ENCODE measurements at places on chromosomes 16 and 17.

GRCh38 chr17:22512506-22512905, 820.2 kb downstream of the KCNJ18 start:
- DNase-seq: no peak

GRCh38 chr17:21373036-21373435, 3.1 kb upstream of the KCNJ12 start:
- no peak for DNase-seq

DNA sequence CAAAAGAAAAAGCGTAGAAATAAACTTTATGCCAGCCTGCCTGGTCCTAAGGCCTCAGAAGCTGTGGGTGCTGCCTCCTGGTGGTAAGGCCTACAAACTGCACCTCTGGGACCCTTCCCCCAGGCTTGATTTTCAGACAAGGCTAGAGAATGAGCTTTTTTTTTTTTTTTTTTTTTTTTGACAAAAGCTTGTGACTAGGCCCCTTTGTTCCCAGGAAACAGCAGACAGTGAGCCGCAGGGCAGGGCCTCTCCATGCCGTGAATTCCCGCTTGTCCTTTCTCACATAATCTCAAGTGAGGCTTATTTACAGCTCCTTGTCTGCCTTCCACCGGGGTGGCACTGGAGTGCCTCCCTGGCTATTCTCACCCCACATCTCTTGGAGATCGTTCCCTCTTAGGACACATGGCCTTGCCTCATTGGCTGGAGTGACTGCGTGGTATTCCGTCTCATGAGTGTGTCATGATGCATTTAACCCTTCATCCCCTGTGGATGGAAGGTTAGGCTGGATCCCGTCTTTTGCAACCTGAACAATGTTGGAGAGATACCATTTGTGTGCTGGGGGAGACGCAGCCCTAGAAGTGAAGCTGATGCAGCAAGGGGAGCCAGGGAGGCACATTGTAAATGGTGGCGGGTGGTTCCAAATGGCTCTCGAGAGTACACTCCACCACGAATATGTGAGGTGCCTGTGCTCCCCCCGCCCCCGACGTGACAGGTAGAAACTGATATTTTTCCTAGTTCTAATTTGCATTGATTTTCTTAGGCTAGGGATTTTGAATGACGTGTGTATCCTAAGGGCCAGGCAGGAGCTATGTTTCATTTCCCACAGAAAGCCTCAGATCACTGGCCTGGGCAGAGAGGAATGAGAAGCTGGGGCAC, 49.6 kb downstream of the USP22 start:
- DNase-seq: peak; percentile 21

DNA sequence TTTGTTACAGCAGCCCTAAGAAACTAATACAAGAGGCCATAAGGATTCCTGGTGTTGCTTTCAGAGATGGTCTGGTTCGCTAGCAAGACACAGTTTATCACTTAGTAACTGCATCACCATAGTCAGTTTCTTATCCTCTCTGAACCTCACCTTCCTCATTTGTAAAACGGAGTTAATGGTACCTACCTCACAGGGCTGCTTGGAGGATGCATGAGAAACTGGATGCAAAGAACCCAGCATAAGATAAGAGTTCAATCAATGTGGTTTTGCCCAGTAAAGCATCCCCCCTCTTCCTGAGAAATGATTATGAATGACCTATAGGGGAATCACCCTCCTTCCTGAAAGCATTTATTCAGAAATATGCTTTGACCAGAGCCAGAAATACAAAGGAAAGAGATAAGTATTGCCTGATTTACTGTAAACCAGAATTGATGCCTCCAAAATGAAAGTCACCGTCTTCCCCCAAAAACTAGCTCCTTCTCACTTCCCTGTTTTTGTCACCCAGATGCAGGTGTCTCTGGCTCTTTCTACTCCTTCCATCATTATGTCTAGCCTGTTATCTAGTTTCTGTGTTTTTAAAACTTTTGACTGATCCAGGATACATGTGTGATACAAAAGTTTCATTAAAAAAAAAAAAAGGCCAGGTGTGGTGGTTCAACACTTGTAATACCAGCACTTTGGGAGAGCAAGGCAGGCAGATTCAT, 2.8 kb upstream of the TEFM start:
- DNase-seq: no peak

DNA sequence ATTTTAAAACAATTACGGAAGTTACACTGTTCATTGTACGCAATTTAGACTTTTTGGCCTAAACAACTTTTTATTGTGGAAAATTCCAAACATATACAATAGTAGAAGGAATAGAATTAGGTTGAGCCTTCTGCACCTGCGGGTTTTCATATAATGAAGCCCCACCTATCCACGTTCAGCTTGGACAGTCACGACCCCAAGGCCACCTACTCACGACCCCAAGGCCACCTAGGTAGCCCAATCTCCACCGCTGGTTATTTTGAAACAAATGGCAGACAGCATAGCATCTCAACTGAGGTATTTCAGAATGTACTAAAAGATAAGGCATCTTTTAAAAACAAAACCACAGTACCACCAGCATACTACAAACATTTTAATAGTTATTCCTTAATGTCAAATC, 631 bp downstream of the NLRC5 start:
- DNase-seq: no peak

DNA sequence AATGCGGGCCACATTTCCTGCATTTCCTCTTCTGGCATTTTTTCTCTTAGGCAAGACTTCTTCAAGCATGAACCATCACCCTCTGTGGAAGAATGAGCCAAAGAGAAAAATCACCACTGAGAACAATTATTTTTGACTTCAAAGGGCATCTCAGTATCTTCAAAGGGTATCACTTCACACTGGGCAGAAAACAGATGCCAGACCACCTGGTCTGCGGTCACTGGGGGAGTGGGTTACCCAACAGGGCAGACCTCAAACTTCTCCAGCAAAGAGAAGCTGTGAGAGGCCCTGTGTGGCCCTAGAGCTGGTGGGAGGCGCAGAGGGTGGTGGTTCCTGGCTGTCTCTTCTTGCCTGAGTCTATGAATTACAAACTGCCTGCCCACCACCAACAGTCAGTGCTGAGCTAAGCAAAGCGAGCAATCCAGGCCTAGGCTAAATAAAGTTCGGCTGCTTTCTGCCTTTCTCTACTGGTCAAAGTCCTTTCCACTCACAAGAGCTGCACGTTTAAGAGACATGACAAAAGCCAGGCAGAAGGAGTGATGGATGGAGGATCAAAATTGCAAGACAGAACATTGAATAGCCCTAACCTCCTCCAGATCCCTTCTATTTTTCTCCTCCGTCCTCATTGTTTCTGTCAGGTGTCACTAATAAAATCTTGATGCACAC, 602.7 kb upstream of the CDH5 start:
- no peak for DNase-seq

- DNase-seq: no peak
These were observed 2.2 kb downstream of the PLCD3 start for GRCh38 chr17:45129940-45130680.

DNA sequence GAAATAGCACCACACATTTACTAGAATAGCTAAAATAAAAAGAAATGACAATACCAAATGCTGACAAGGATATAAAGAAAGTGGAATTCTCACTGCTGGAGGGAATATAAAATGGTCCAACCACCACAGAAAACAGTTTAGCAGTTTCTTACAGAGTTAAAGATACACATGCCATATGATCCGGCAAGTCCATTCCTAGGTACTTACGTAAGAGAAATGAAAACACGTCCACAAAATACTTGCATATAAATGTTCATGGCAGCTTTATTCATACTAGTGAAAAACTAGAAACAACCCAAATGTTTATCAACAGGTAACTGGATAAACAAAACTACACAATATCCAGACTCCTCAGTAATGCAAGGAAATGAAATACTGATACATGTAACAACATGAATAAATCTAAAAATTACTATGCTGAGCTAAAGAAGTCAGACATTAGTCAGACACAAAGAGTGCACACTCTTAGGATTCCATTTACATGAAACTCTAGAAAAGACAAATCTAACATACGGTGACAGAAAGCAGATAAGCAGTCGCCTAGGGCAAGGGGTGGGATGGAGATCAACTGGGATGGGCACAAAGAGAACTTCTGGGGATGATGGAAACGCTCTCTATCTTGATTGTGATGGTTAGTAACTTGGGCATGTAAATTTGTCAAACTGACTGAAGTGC, 76.4 kb downstream of the SMG6 start:
- DNase-seq: no peak

DNA sequence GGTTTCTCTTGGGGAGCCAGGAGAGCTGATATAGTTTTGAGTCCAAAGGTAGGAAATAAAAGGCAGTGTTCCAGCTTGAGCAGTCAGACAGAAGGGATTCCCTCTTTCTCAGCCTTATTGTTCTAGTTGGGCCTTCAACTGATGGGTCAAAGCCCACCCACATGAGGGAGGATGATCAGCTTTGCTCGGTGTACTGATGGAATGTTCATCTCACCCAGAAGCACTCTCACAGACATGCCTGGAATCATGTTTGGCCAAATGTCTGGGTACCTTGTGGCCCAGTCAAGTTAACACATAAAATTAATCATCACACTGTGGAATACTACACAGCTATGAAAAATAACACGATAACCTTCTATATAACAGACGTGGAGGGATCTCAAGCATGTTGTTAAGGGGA, 23.1 kb upstream of the KCNG4 start:
- DNase-seq: no peak

DNA sequence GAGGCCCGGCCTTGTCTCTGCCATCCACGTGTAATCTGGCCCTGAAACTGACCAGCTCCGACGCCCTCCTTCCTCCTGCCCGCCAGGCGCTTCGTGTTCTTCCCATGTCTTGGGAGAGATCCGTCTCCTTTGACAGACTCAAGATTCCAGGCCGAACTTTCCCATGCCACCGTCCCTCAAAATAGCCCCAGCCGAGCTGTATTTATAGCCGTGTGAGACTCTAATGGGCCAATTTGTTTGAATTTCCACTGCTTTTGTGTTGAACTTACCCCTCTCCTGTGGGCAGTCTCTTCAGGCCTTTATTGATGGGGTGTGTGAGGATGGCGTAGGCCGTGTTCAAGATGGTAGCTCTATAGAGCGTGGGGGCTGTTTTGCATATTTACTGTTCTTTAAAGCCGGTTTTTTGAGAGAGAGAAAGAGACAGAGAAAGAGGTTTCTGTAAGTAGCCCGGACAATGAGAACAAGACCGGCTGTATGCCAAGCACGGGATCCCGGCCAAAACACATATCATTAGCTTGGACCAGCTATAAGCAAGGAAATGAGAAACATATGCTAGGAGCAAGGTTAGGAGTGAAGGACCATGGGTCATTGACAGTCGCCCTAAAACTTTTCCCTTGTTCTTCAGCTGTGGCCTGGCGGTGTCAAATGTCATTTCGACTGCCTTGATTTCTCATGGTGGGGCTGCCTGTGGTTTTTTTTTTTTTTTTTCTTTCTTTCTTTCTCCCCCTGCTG, 124.5 kb upstream of the ZFHX3 start:
- DNase-seq: no peak

- no peak for DNase-seq
These were observed 41.5 kb upstream of the MYOCD start for GRCh38 chr17:12624211-12624610.

GRCh38 chr16:73028263-73028662, 19.7 kb downstream of the ZFHX3 start:
- no peak for DNase-seq

- no peak for DNase-seq
These were observed at the start of gene MPRIP for GRCh38 chr17:17042384-17042736. Gene MPRIP, plus strand, starts transcription at chr17:17042457. Its CDS starts 392 bp downstream, at chr17:17042849.

DNA sequence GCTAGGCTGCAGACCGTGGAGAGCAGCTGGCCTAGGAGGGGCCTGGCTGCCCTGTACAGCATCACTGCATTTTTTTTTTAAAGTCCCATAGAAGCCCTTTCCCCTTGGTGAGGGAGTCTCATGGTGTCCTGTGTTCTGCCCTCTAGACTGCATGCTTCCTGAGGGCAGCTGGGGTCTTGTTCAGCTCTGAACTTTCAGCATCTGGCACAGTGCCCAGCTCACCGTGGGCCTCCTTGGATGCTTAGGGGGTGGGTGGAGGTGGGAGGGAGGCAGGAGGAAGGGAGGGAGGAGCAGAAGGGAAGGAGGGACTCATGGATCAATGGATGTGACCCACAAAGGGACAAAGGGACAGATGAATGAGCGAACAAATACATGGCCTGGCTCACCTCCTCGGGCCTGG, 63.4 kb upstream of the TMEM97 start:
- no peak for DNase-seq

- DNase-seq: no peak
These were observed 57.6 kb downstream of the CDRT4 start for GRCh38 chr17:15409721-15410250.

GRCh38 chr17:6548578-6549330, 7.6 kb downstream of the PITPNM3 start:
- DNase-seq: no peak

GRCh38 chr17:28763804-28764266, 20.0 kb downstream of the TRAF4 start:
- DNase-seq: peak; percentile 73

DNA sequence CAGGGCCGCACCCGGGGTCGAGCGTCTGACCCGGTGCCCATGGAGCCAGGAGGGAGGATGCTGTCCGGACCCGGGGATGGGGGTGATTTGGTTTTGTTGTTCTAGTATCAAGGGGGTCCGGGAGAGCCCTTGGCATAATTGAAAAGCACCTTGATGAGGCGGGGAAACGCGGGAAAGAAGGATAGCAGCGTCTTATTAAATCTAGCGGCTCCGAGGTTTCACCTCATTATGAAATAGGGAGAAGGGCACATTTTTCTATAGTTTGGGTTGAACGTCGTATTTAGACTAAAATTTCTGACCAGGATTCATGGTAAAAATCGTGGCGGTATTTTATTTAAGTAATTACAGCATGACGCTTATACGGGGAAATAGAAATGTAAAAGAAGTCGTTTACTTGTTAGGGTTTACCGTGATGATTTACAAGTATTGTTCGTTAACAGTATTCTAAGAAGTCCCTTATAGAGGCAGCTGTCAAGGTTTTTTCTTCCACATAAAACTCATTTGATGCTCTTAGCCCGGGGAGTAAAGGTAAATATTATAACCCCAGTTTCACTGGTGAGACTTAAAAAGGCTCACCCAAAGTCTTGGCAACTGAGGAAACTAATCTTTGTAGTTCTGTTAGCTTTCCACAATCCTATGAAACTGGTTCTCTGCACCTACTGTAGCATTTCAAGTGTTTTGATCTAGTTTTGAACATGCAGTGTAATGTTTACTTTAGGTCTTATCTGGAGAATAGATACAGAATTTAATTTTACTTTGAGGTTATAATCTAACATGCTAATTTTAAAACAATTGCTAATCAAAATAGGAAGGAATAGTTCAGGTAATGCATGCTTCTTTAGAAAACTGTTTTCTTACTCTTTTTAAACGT, 756 bp downstream of the LUC7L3 start:
- no peak for DNase-seq

- DNase-seq: no peak
These were observed 617 bp downstream of the COASY start for GRCh38 chr17:42562388-42563142.

GRCh38 chr17:63258785-63259184, 187.3 kb downstream of the CYB561 start:
- no peak for DNase-seq

- DNase-seq: no peak
These were observed 251.2 kb downstream of the ENGASE start for GRCh38 chr17:79325709-79326430.

All from T-helper 2 cell (primary cell).